Neural crest cell (in vitro differentiated cells): ENCODE measurements at places on chromosomes 4 and X. TPM values are rescaled to one million over a fixed set of nuclear protein-coding genes. Genes with fewer than 3 reads are reported as not detected.
A peak's percentile ranks its signal among the peaks of the same experiment; 100 is the strongest.

DNA sequence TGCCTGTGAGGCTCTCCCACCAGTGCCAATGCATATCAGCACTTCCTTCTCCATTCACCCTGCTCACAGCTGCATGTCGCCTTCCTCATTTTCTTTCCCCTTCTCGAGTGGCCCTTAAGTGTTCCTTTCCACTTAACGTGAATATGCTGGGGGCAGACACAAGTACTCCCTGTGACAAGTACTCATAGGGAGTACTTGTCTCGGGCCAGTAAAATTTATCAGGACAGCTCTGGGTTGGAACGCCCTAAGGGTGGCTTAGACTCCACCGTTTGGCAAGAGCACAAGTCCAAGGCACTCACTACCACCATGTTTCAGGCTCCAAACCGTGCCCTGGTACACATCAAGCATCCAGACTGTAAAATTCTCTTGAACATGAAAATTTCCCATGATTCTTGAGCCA is 3.9 kb upstream of the LDOC1 start:
- no peak overlapping the region for H3K27ac ChIP-seq
- H3K4me3 ChIP-seq: no peak overlapping the region
- DNase-seq: no peak
- peaks cover 8% of the 10 kb centered on the region for H3K4me1 ChIP-seq

CCDC110 gene
- total RNA-seq: 0.14 and 0.16 TPM in 2 replicates

ZNF157 gene
- 1.4 and 1.9 TPM in 2 replicates for total RNA-seq

DNA sequence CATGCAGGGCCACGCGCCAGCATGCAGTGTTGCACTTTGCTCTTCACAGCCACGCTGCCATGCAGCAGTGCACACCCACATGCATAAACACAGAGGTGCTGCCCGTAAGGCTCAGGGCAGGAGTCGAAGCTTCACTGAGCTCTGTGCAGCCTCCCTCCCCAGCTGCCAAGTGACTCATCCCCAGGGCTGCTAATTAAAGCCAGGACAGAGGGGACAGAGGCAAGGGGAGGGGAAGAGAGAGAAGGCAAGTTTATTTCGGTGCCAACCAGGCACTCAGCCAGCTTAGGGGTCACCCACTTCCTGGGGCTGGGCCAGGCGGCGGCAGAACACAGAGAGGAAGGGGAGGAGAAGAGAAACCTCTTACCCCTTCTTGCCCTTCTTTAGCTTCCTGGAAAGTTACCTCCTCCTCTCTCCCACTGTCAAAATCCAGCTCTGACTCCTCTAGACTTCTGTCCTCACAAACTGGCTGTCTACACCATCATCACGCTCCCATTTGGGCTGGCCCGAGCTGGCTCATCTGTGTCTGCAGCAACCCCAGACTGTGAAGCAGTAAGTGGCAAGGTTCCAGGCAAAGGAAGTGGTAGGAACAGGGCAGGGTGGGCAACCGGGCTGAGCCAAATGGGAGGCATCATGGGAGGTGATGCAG is 6.2 kb upstream of the IQSEC2 start:
- peaks cover 32% of the 10 kb centered on the region for H3K4me1 ChIP-seq
- no peak overlapping the region for H3K27ac ChIP-seq
- DNase-seq: no peak
- H3K27me3 ChIP-seq: no peaks in the 10 kb centered on the region
- H3K4me3 ChIP-seq: no peak overlapping the region

DNA sequence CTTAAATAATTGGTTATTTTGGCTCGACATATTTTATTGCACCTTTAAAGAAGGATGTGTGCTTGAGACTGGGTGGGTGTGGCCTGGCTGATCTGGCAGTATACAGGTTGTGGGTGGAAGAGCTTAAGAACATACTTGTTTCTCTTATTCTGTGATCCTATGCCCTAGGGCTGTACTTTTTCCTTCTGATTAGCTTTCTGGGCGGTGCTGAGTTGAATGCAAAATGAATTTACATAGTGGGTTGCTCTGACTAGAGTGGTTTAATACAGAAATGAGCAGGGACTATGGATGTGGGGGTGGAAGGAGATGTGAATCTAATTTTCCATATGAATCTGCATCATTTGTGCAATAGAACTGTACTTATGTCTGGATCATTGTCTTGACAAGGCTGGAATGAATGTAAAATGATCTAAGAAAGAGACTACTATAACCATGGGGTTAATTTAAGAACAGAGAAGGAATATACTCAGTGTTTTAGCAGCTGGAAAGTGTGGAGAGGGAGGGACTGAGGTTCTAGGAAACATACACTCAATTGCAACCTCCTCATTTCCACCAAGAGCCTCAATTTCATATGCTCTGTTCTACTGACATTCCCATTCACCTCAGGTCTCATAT is 73.7 kb downstream of the RLIM start:
- H3K4me1 ChIP-seq: peaks cover 7% of the 10 kb centered on the region
- DNase-seq: no peak
- no peaks in the 10 kb centered on the region for H3K27me3 ChIP-seq
- no peaks in the 10 kb centered on the region for H3K36me3 ChIP-seq
- no peak overlapping the region for H3K27ac ChIP-seq

FRMPD4 gene
- total RNA-seq: 0.07 TPM in 1 of 2 replicates, not detected in the other

GRCh38 chr4:151004222-151004621 is 10.9 kb downstream of the LRBA start:
- H3K4me3 ChIP-seq: no peak overlapping the region
- DNase-seq: no peak
- no peaks in the 10 kb centered on the region for H3K27me3 ChIP-seq
- no peak overlapping the region for H3K27ac ChIP-seq
- H3K36me3 ChIP-seq: peaks cover 7% of the 10 kb centered on the region

DGKK gene
- total RNA-seq: 0.14 and 0.18 TPM in 2 replicates

DNA sequence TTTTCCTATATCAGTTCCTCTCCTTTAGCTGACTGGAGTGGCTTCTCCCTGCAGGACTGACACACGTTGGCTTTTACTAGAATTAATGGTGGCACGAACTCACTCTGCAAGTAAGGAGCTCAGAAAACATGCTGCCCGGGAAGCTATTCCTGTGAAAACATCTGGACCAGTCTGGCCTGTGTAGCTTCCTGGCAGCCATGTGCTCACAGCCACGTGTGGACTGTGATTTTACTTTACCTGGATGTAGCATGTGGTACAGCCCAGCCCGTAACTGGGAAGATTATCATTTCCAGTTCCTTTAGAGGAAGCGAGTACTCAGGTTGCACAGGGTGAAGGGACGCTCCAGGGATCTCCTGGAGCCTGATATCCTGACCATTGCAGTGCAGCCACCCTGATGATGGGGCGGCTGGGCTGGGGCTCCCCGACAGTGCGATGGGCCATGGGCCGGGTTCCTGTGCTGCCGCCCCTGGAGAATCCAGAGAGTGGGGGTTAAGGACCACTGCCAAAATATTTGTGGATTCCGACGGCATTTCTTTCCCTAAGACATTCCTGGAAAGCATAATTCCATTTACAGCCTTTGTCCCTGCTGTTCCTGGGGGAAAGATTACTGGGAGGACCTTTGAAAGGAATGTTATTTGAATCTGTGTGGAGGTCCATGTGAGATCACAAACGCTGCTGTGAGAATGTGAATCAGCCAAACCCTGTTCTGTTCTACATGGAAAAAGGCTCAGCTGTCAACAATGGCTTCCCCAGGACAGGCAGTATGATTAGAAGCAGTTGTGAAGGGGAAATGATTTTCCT is 35.0 kb downstream of the PROM1 start:
- peak overlapping the region; percentile 12 for H3K27ac ChIP-seq
- no peaks in the 10 kb centered on the region for H3K4me1 ChIP-seq
- no peak overlapping the region for H3K4me3 ChIP-seq
- no peak for DNase-seq
- H3K36me3 ChIP-seq: no peaks in the 10 kb centered on the region
